ENCODE measurements at places on chromosomes 4 and X.

DNA sequence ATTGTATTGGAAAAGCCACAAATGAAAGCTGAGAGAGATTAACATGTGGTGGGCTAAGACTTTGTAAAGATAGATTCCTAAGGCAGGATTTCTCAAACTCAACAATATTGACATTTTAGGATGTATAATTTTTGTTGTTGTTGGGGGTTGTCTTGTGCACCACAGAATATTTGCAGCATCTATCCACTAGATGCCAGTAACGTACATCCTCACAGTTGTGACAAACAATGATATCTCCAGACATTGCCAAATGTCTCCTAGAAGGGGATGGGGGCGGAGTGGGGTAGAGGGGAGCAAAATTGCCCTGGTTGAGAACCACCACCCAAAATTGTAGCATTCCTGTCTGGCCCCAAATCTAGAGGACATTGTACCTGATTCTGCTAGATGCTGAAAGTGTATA, 14.7 kb upstream of the CBR4 start:
- DNase-seq: no peak

DNA sequence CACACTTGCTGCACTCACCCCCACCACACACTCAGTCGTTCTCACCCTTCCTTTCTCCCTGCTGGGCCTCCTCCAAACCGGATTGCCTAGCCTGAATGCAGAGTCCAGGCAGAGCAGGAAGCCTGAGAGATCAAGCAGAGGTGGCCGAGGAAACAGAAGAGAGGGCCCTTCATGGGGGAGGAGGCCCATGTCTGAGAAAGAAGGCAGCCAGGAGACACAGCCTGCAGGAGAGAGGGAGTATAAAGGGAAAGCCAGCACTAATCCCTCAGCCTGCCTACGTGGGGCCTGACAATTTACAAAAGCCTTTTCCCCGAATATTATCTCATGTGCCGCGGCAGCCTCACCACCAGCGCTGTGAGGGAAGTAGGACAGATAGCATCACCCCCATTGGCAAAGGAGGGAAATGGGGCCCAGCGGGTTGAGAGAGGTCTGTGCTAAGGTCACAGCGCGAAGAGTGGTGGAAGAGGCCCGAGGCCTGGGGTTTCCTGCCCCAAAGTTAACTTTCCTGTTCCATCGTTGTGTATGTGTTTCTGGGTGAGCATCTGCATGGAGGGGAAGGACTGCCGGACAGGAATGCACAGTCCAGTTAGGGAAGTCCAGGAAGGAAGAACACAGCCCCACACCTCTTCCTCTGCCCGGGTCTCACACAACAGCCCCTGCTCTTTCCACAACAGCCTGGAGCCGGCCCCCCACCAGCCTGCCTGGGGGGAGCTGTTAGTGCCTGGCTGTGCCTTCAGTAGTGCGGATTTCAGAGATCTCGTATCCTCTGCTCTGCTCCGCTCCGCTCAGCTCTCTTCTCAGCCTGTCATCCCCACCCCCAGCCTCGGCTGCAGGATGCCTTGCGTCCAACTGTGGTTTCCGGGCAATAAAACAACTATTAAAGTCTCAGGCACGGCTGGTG, 50.9 kb upstream of the BCOR start:
- peak; percentile 54 for DNase-seq

DNA sequence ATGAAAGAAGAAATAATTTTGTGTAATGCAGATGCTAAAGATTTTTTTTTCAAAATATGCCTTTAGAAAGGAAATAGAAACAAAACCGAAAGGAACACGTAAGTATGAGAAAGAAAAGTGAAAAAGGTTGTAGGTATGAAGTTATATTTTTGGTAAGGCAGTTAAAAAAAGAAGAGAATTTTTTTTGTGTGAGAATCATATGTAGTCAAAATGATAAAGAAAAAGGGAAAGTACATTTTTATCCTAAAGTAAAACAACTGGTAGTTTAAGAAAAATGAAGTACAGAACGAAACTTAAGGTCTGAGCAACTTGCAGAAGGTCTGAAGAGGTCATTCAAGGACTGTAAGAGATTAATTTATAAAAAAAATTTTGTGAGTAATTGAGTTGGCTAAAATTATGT, 164.0 kb upstream of the TRAM1L1 start:
- DNase-seq: no peak

- no peak for DNase-seq
Observed at GRCh38 chr4:105840426-105841174, 54.7 kb upstream of the NPNT start.

- DNase-seq: no peak
Observed at GRCh38 chrX:134513091-134513490, 53.1 kb downstream of the HPRT1 start.

GRCh38 chr4:53929955-53930798, 134.2 kb downstream of the CHIC2 start:
- DNase-seq: peak; percentile 44

- DNase-seq: no peak
Observed at GRCh38 chrX:2311501-2311900, 189.3 kb downstream of the DHRSX start.

GRCh38 chr4:38324861-38325628, 339.0 kb upstream of the KLF3 start:
- no peak for DNase-seq

DNA sequence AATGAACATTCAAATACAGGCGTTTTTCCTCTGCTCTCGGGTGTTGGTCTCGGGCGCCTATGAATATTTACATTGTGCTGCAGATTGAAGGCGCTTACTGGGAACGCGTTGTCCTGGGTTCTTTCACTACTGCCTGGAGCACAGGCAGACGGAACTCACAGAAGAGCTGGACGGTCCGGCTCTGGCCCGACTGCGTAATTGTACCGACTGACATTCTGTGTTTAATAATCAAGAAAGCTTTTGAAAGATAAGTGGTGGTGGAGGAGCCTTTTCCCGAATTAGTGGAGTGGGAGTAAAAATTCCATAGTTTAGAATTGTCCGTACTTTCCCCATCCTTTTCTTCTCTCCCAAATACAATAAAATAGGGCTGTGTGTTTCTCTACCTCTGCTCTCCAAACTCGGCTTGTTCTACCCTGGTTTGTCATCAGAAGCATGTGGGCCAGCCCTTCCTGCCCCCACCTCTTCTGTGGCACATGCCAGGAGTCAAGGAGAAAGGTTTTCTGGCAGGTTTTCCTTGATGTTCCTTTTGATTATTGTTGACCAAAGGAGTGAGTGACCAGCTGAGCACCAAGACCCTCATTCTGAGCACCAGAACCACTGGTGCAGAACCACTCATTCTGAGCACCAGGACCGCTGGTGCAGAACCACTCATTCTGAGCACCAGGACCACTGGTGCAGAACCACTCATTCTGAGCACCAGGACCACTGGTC, 2.3 kb downstream of the FHDC1 start:
- DNase-seq: no peak
